ENCODE measurements at places on chromosomes 6 and 20.

DNA sequence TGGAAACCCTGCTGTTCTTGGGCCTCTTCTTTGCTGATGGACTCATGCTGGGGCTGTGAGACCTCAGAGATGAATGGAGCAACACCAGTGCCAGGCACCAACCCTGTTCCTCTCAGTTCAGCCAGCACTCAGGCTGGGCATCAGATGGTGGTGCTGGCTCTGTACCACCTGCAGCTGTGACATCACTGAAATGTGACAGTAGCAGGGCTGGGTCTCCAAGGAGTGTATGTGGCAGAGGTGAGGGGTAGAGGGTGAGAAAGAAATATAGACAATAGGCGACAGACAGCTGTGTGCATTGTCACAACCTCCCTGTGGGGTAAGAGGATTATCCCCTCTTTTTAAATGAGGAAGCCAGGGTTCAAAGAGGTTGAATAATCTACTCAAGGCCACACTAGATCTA lies at the start of gene TP53TG5:
TSS of gene TP53TG5 (minus strand) at position 135 of the 400 bp plus-strand sequence. CDS start at position 46, 89 bp downstream.
- no peak for DNase-seq

DNA sequence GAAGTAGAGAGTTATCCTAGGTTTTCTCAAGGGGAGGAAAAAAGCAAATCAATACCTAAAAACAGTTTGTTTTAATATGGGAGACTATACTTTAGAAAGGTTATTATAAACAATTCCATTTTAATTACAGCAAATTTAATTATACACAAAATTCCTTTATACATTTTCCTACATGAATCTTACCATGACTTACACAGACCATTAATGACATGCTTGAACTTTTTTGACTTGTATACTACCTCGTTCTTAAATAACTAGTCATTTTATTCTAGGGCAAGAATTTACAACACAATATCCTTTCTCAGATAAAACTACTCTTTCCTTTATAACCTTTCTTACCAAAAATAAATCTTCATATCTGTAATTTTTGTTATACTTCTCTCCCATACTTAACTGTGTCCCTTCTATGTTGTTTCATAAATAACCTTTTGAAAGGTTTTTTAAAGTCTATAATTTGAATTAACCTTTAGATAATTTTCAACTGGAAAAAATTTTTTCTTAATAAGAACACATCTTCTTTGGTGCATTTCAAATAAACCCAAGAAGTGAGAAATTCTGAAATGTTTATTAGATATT lies 729.4 kb downstream of the TENT5A start:
- DNase-seq, result no peak

GRCh38 chr6:58073263-58073662 lies 755.8 kb downstream of the PRIM2 start:
- no peak for DNase-seq

GRCh38 chr6:112348891-112349635 lies 1.9 kb downstream of the RFPL4B start:
- no peak for DNase-seq

DNA sequence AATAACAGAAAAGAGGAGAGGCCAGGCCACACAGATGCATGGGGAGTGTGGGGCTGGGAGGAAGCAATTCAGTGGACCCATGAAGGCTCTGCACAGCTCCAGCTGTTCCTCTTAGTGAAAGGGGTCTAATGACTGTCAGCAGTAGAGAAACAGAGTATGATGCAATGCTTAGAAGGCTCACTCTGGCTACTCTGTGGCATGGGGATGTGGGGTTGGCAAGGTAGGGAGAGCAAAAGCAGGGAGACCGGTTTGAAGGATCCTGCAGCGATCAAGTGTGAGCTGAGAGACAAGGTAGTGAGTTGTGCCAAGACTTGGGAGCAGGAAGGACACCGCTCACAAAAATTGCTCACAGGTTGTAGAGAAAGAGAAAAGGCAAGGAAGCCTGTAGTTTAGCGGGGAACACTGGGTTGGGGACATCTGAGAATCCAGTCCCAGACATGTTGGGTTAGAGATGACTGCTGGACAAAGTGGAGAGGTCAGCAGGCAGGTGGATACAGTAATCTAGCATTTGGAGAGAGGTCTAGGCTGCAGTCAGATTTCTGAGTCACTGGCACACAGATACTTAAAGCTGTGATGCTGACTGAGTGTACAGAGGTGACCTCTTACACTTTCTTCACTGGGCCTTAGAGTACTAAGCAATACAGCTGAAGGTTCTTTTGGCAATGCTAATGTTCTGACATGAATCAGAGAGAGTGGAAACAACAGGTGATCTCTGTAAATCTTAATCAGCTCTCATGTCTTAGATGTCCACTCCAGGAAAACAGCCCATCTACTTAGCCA lies 27.1 kb downstream of the NAPB start:
- DNase-seq, result no peak

DNA sequence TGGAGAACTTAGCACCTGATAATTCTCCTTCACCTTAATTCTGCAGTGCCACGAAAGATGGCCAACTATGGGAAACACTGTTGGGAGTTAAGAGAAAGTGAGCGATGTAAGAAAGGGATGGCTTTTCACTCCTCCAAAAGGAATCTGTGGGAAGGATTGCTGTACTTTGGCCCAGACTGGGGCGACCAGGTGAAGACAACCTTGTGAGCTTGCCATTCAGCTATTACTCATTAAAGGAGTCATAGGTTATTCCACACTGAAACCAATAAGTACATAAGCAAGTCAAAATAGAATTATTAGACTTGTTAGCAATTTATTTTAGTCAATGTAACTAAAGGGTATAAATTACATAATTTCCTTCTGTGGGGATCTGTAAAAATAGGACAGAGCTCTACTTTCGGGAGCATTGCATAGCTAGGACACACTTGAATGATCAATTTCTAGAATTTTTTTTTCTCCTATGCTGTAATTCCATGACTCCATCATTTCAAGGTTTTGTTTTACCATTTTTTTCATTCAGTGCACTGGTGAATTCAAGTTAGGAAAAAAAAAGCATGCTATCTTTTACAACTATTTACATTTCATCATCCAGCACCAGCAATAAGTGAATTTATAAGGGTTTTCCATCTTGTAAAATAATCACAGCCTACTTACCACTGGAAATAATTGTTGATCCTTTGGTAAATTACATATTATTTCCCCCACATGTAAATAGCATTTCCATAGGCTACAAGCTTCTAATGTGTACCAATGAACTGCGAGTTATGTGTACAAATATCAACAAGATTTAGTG lies 231.7 kb downstream of the SIM1 start:
- DNase-seq, result no peak
